Left colon (tissue), 2 donors: ENCODE measurements at places on chromosomes 7 and 10.

GRCh38 chr7:138667535-138668228 is 33.5 kb downstream of the SVOPL start:
- DNase-seq: no peak

- no peak for DNase-seq
Measured at GRCh38 chr7:151024435-151025056, at the start of gene ATG9B. TSS of gene ATG9B (minus strand) at chr7:151024494. CDS start at chr7:151024423, 71 bp downstream.

- DNase-seq: peak; percentile 42
Measured at GRCh38 chr7:74002474-74003017, 25.4 kb upstream of the ELN start.

GRCh38 chr10:14837003-14837756 is 657 bp downstream of the CDNF start:
- DNase-seq: no peak

- DNase-seq: no peak
Measured at GRCh38 chr7:20417675-20418382, 87.1 kb downstream of the ITGB8 start.

GRCh38 chr7:32259931-32260596 is 189.9 kb upstream of the PDE1C start:
- no peak for DNase-seq

GRCh38 chr7:44463169-44463808 is 27.2 kb downstream of the NUDCD3 start:
- DNase-seq: no peak
